Activated T-cell treated with anti-CD3 and anti-CD28 coated beads, Interleukin-2, amount 50 U/mL, for 72 hours (primary cell): ENCODE measurements at places on chromosomes 3 and 15.
A peak's percentile ranks its signal among the peaks of the same experiment; 100 is the strongest.

DNA sequence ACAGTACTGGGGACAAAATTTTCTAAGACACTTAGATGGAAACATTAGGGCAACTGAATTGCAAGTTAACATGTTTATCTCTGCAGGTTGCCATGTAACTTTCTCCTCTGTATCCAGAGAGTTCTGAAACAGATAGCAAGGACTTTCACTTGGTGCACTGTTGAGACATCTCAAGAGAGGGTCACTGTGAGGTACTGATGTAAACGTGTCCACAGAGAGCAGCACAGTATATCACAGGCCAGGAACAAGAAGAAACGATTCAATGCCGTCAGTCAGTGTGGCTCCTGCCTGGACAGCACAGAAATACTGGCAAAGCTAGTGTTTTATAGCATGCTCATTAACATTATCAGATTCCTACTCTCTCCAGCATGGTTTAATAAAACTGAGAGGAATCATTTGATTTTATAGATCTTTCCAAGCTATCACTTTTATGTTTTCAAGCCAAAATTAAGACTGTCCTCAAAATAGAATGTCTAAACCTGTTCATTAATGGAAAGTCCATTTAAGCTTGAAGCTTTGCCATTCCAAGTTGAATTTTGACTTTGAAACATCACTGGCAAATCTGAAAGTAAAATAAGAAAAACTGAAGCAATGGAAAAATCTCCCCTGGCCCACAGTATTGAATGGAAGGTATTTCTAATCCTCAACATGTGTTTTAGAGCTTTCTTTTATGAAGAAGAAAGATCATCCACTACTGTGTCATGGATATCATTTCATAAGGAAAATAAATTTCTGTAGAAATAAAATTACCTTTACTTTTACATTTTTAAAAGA is 102.7 kb downstream of the IMPG2 start:
- no peak for DNase-seq
- H3K27me3 ChIP-seq: no peaks in the 10 kb centered on the region
- H3K36me3 ChIP-seq: peaks cover 7% of the 10 kb centered on the region
- no peak overlapping the region for H3K4me3 ChIP-seq
- H3K27ac ChIP-seq: no peak overlapping the region

- no peaks in the 10 kb centered on the region for H3K27me3 ChIP-seq
- H3K4me1 ChIP-seq: peaks cover 32% of the 10 kb centered on the region
- peaks cover 6% of the 10 kb centered on the region for H3K36me3 ChIP-seq
- H3K27ac ChIP-seq: peak overlapping the region; percentile 48
- H3K4me3 ChIP-seq: no peak overlapping the region
- no peak for DNase-seq
These were observed 4.5 kb upstream of the RPL24 start for GRCh38 chr3:101690972-101691371.

DNA sequence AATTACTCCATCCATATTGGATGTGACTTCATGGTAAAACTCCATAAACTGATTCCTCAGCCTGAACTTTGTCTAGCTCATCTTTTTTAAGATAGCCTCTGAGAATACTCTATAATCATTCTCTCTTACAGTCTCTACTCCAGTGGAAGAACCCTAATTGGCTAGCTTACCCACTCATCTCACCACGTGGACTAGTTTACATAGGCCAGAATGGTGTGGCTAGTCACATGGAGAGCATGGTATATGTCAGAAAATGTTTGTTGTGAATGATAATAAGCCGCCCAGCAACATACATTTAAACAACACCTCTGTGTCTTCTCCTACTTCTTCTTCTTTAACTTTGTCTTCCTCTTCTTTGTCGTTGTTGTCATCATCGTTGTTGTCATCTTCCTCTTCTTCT is 389.2 kb upstream of the LRRC3B start:
- DNase-seq: no peak
- no peak overlapping the region for H3K27ac ChIP-seq
- H3K4me1 ChIP-seq: no peaks in the 10 kb centered on the region
- no peaks in the 10 kb centered on the region for H3K36me3 ChIP-seq

DNA sequence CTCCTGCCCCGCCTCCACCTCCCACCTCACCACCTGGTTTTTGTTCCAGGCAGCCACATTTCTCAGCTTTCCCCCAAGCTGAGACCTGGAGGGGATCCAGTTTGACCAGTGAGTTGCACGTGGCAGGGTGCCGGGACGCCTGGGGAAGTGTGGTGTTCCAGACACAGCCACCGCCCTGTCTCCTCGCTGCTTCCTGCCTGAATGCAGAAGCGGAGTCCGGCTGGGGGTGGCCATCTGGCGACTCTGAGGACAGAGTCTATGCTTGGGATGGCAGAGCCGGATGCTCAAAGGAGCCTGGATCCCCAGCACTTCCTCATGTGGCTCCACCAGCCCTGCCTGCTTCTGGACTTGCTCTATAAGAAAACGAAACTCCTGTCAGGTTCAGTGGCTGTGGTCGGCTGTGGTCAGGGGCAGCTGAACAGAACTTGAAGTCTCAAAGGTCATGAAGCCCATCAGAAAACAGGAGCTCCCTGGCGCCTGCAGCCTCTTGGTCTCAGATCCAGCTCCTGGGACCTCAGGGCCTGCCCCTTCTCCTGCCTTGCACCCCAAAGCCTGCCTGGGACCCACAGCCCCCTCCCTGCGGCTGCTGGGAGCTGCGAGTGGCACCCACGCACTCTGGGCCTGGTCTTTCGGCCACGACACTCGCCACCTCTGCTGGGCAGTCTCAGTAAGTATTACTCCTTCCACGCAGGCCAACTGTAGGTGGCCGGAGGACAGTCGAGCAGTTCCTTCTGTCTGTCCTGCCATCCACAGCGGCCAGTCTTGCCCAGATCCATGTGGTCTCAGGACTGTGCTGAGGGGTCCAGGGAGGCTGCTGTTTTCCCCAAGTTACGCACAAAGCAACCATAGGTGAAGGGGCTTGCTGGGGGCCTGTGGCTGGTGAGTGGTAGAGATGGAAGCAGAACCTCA is 112.8 kb upstream of the MEF2A start:
- peaks cover 37% of the 10 kb centered on the region for H3K4me1 ChIP-seq
- H3K4me3 ChIP-seq: no peak overlapping the region
- H3K36me3 ChIP-seq: peaks cover 4% of the 10 kb centered on the region
- DNase-seq: no peak
- H3K27ac ChIP-seq: no peak overlapping the region

DNA sequence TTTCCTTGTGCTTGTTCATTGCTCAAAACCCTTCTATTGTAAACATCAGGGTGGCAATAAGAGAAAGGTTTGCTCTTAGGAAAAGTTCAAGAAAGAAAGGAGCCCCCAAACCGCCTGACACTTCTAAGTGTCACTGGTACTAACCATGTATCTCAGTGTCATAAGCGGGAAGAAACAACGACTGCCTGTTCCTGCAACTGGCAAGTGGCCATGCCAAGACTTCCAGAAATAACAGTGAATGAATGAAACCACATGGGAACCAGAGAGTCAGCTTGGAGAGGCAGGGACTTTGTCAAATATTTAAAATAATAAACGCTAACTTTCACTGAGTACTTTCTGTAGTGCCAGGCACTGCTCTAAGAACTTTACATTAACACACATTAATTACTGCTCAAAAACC is 1.1 kb downstream of the PLSCR2 start:
- H3K27me3 ChIP-seq: no peaks in the 10 kb centered on the region
- H3K4me3 ChIP-seq: no peak overlapping the region
- no peaks in the 10 kb centered on the region for H3K36me3 ChIP-seq
- H3K27ac ChIP-seq: no peak overlapping the region
- DNase-seq: no peak
- H3K4me1 ChIP-seq: peaks cover 37% of the 10 kb centered on the region

DNA sequence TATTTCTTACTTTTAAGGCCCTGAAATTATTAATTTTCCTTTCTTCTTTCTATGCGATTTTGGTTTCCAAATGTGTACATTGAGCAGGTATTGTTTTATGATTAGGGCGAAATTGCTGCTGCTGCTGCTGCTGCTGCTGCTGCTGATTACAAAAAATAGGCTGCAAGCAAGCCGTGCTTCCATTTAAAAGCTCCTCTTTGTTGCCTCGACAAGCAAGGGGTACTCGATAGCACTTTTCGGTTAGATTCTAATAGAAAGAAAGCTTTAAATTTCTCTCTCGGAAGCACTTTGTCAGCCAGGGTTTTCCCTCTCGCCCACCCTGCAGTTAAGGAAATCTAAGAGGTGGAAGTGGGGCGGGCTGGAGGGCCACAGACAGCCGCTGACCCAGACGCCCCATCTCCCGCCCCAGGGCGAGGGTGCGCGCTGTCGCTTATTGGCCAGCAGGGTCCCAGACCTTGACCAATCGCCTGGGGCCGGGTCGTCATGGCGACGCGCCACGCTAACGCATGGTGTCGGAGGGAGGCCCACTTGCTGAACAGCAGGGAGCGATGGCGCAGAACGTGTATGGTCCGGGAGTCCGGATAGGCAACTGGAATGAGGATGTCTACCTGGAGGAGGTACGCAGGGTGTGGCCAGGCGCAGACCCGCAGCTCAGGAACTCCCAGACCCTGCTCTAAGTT is at the start of gene CFAP161:
CFAP161 (plus strand) TSS at position 489 of the 680 bp plus-strand sequence; CDS start at position 549, 60 bp downstream.
- peak within 1 kb of the TSS; percentile 73 for H3K4me3 ChIP-seq
- peaks cover 2% of the 10 kb centered on the region for H3K36me3 ChIP-seq
- H3K4me1 ChIP-seq: peaks cover 11% of the 10 kb centered on the region
- peak; percentile 57 for DNase-seq

DNA sequence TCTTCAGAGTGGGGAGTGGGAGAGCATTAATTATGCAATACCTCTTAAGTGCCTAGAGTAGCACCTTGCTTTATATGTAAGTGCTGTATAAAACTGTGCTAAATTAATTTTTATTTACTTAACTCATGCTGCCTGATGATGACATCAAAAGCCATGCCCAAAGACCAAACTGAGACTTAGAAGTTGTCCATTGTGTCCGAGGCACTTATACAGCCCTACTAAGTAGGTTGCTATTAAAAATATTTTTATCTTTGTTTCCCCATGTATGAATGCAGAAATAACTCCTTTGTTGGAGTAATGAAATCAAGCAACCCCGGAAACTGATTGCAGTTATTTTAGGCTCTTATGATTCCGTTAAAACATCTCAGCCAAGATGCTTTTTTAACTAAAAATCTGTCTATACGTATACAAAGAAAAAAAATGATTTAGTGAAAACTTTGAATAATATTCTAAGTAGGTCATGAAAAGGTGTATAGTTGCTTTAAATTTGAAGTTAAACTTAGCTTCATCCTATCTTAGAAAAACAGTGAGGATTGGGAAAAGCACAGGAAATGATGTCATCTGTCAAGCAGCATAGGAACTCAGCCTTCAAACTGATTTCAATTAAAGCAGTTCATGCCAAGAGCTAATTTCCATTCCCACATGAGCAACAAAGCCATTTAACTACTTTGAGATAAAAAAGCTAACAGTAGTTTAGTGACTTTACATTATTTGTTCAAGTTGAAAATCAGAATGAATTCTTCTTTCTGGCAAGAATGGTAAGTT is 43.0 kb downstream of the FBN1 start:
- no peaks in the 10 kb centered on the region for H3K4me1 ChIP-seq
- no peaks in the 10 kb centered on the region for H3K27me3 ChIP-seq
- H3K36me3 ChIP-seq: no peaks in the 10 kb centered on the region
- no peak overlapping the region for H3K4me3 ChIP-seq

DNA sequence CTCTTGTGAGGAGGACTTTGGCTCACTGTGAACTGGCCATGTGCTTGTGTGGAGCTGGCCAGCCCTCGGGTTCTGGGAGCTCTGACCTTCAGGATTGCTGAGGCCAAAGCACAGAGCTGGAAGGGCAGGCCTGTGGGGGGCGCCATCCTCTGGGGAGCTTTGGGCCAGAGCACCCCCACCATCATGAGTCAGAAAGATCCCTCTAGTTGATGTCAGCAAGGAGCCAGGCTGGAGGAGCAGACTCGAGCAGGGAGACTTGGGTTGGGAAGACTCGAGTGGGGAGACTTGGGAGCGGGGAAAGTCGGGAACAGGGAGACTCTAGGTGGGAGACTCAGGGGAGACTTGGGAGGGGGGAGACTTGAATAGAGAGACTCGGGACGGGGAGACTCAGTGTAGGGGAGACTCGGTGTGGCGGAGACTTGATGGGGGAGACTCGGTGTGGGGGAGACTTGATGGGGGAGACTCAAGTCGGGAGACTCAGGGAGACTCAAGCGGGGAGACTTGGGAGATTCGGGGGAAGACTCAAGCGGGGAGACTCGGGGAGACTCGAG is 37.7 kb upstream of the PLXNA1 start:
- H3K36me3 ChIP-seq: no peaks in the 10 kb centered on the region
- DNase-seq: no peak
- H3K4me1 ChIP-seq: no peaks in the 10 kb centered on the region
- no peak overlapping the region for H3K4me3 ChIP-seq
- H3K27me3 ChIP-seq: no peaks in the 10 kb centered on the region

DNA sequence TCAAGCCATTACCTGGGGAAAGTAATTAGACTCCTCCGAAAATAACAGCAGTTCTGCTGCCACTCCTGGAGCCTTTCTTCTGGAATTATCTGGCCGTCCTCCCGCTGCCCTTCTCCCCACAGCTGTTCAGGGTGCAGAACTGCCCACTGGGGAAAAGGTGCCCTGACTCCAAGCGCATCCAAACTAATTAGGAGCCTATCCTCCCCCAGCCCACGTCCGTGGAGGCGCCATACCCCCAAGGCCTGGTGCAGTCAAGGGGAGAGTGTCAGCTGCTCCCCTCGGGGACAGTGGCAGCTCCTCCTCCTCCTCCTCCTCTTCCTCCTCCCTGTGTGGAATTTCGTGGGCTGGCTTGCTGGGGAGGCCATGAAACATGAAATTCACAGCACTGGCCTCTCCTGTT is 177.2 kb downstream of the XXYLT1 start:
- no peaks in the 10 kb centered on the region for H3K4me1 ChIP-seq
- H3K27ac ChIP-seq: no peak overlapping the region
- H3K4me3 ChIP-seq: no peak overlapping the region
- DNase-seq: no peak
- H3K36me3 ChIP-seq: no peaks in the 10 kb centered on the region

GRCh38 chr3:78820542-78820941 is 947.3 kb downstream of the ROBO1 start:
- H3K4me3 ChIP-seq: no peak overlapping the region
- no peak overlapping the region for H3K27ac ChIP-seq
- no peaks in the 10 kb centered on the region for H3K36me3 ChIP-seq
- H3K4me1 ChIP-seq: no peaks in the 10 kb centered on the region
- no peak for DNase-seq

- H3K4me3 ChIP-seq: no peak overlapping the region
- no peak overlapping the region for H3K27ac ChIP-seq
- H3K27me3 ChIP-seq: peaks cover 5% of the 10 kb centered on the region
- DNase-seq: no peak
- no peaks in the 10 kb centered on the region for H3K36me3 ChIP-seq
- peaks cover 10% of the 10 kb centered on the region for H3K4me1 ChIP-seq
These were observed 13.7 kb downstream of the IQCH start for GRCh38 chr15:67267951-67268941.

- H3K36me3 ChIP-seq: no peaks in the 10 kb centered on the region
- no peak overlapping the region for H3K4me3 ChIP-seq
- no peaks in the 10 kb centered on the region for H3K4me1 ChIP-seq
These were observed 842.4 kb downstream of the TBL1XR1 start for GRCh38 chr3:176354843-176355242.

- no peaks in the 10 kb centered on the region for H3K4me1 ChIP-seq
- peaks cover 7% of the 10 kb centered on the region for H3K27me3 ChIP-seq
- H3K4me3 ChIP-seq: no peak overlapping the region
These were observed 651.4 kb upstream of the NECTIN3 start for GRCh38 chr3:110420158-110420641.
